ENCODE measurements at places on chromosomes 7 and 10.
A peak's percentile ranks its signal among the peaks of the same experiment; 100 is the strongest.

- no peak for DNase-seq
These were observed 66.7 kb upstream of the NEUROD6 start for GRCh38 chr7:31407178-31407676.

DNA sequence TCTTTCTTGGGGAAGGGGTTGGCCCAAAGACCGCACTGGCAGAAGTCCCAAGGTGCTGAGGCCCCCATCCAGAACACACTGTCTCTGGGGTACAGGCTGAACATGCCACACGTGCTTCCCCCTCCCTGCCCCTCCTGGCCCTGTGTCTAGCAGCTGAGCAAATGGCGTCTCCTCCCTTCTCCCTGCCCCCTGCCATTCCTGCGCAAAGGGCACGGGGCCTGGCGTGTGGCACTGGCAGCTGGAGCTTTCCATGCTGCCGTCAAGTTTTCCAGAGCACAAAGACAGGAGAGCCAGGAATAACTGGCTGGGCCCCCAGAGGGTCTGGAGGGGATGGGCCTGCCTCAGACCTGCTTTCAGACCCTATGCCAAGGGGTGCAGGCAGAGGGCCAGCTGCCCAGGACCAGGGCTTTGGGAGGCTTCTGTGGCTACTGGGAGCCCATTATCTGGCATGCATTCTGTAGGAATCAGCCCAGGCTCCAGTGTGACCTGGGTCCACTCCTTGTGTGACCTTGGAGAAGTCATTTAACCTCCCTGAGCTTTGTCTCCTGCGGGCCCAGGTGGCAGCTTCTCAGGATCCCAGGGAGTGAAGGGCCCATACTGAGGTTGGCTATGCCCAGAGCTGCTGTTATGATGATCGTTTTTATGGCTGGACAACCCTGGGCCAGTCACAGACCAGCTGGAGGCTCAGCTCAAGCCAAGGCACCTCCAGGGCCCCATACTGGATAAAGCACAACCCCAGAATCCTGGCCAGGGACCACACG, 710 bp upstream of the LDB3 start:
- DNase-seq, result no peak

DNA sequence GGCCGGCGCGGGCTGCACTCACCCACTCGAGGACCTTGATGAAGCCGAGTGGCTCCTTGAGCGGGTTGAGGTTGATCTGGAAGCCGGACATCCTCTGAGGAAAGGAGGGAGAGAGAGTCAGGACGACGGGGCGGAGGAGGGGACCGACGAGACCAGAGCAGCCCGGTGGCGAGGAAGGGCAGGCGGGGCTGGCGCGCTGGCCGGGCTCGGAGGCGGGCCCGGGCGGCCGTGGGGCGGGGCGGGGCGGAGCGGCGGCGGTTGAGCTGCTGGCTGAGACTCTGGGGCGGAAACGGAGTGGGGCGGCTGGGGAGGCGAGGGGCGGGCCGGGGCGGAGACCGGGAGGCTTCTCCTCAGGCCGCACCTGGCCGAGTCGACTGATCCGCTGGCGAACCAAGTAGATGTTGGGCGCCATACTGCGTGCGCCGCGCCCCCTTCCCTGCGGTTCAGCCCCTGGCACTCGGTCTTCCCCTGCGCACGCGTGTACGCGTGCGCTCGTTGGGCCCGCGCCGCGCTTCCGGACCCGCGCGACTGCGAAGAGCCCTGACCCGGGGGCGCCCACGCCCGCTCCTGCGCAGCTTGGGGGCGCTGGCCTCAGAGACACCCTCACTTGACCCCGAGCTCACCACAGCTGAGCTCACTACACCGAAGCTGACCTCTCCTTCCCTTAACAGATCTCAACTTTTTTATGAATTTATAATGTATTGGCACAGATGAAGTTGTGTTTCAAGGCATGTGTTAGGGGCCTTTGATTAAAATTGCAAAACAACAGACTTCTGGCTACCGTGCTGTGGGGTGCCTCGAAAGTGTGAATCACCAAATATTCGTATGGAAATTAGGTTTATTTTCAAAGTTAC, at the start of gene SYPL1:
Gene SYPL1, minus strand, starts transcription at position 195 of the 854 bp plus-strand sequence. Its CDS starts 104 bp downstream, at position 91.
- peak; percentile 73 for DNase-seq

DNA sequence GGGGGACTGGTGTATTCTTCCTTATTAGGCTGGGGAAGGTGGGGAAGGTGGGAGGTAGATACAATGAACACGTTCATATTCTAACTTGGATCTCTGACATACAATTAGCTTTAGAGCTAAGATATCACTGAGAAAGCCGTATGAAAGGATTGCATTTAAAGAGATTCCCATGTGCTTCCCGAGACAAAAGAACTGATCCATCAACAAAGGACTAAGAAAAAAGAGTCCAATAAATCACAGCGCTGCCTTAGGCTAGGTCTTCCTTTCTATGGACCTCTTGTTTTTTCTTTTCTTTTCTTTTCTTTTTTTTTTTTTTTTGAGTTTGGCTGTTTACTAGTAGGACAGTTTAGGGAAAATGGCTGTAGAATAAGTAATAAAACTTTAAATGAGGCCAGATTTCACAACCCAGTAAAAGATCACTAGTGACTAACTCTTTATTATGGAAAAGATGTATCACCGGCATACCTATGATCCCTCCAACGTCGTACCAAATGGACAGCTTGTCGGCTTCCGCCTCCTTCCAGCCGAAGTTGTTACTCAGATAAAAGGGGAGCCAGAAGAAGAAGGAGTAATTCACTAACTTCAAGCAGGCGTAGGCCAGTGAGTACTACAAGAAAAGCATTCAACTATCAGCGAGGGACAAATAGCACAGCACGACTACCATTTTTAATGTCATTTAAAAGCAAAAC, 50.0 kb downstream of the SLC37A3 start:
- DNase-seq, result no peak

- no peak for DNase-seq
These were observed 645.0 kb upstream of the GALNT17 start for GRCh38 chr7:70486977-70487376.

DNA sequence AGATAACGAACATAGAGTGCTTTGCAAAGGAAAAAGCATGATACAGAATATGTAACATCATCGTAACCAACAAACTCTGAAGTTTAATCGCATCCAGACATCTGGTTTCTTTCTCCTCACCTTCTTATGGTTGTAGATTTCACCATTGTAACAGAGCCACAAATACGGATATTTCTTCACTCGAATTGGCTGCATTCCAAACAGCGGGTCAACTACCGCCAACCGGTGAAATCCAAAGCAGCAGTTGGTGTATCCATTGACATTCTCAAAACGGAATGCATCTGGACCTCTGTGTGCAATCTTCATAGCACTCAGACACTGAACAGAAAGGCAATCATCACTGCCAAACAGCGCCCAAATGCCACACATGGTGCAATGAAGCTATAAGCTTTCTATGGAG, 3.4 kb downstream of the ASNS start:
- DNase-seq, result no peak

DNA sequence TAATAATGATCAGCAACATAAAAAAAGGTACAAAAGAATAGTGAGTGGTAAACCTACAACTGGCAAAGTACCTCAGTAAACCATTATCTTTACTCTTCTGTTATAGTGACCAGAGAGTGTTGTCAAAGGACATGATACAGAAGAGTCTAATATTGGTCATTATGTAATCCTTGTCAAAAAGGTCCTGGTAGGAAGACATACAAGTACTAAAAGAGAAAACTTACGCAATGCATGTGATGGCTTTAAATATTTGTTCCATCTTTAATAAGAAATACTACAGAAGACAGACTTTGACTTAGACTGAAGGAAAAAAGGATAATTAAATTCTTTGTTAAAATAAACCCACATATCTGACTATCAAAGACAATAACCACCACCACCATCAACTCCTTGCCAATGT, 6.5 kb downstream of the DOCK4 start:
- no peak for DNase-seq

DNA sequence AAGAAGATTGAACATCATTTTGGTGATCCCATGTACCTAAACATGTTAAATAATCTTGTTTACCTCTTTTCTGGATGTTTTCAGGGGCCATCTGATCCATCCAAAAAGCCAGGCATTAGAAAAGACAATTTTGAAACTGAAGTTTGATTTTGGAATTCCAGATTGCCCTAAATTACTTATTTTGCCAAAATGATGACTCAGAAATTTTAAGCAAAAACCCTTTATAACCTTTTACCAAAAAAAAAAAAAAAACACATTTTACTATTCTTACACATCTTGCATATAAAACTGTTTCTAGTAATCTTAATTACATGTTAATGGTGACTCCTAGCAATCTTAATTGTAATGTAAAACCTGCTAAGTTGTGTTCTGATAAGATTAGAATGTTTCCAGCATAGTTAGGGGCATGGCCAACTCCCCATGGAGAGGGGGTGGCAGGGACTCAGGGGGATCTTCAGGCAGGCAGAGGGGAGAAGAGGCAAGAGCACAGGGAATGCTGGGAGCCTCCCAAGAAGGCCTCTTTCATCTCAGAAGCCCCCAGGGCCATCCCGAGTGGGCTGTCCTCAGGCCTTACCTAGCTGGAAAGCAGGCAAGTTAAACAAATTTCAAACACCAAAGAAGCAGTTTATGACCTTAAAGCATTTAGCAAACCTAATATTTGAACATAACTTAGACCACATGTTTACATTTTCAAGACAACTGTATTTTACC, 25.8 kb upstream of the AKR1C3 start:
- no peak for DNase-seq

- DNase-seq, result no peak
These were observed 30.0 kb downstream of the MTERF1 start for GRCh38 chr7:91850455-91850854.

DNA sequence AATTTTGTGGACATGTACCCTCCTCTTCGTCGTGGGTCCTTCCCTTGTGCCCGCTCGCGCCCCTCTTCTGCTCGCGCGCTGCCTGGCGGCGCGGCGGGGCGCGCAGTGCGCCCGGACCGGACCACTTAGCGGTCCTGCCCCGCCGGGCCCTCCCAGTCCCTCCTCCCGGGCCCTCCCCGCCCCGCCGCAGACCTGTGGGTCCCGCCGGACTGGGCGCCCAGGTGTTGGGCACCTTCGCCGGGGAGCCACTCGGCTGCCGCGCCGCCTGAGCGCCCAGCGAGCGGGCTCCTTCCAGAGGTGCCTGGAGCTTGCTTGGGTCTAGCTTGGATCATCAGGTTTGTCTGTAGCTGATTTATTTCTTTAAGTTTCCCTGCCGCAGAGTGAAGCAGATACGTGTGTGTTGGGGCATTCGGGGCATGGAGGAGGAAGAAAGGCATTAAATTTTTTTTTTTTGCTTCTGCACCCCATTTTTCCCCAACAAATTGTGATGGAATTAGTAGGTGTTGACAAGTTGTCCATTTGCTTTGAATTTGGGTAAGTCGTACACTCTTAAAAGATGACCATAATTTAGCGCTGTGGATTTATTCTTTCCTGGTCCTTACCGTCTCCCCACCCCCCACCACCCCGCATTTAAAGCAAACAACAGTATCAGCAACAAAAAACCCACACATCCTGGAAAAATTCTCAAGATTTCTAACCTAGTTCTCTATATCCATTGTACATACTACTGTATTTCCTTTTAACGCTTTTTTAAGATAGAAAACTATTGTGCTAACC, 905 bp downstream of the C1GALT1 start:
- DNase-seq, result peak; percentile 3

DNA sequence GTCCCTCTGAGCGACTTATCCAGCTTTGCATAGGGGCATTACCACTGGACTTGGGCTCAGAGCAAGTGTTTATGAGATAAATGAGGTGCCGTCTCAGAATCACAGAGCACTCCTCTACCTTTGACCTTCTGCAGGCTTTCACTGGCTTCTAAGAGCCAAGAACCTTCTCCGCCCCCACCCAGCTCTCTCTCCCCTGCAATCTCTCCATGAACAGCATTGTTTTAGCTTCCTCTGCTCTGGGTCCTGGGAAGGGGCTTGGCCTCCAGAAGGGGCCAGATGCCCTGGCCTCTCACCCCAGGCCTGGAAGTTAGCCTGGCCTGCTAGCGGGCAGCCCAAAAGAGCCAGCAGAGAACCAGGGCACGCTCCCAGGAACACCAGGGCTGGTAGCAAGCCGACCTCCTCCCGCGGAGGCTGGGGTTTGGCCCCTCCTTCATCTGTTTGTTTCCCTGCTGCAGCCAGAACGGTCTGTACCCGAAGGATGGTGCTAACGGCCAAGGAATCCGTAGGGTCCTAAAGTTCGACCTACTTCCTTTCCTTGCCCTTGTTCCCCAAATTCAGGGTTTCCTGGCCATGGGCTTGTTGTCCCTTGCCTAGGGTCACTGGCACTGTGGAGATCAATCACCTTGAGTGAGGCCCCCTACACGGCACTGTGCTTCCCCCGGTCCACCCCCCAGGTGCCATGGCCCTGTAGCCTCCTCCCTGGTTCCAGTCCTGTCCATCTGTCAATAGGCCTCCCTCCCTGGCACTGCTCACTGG, 18.7 kb upstream of the DDIT4 start:
- no peak for DNase-seq

DNA sequence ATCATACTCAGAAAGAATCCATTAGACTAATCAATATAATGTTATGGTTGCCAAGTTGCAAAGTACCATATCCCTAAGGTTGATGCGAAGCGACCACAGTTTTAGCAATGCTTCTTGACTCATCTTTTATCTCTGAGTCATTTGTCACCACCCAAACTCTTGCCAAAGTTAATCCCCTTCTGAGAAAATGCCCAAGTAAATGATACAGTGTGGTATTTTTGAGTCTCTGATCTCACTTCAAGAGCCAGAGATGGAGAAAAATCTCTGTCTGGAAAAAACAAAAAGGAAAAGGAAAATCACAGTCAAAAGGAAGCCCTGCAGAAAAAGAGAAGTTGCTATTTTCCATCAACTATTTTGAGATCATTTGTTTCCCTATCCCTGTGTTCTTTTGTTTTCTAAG, 26.7 kb upstream of the OTUD1 start:
- no peak for DNase-seq

- no peak for DNase-seq
These were observed 133.1 kb upstream of the NPVF start for GRCh38 chr7:25361387-25361786.

DNA sequence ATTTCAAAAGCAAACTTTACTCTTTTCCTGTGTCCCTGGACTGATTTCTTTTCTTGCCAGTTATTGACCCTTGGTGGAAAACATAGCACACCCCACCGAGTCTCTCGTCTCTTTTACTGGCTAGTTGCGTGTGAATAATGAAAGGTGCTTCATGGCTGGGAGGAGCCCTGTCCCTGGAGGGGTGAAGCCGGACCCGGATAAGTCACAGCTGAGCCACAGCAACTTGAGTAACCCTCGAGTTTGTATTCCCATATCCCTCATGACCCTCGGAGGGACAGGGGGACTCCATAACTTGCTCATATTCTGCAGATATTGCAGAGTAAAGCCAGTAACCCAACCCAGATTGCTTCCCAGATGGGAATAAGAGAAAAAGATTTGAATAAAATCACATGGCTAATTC, 147.5 kb upstream of the FRMD4A start:
- no peak for DNase-seq

GRCh38 chr7:47454069-47454973, 127.6 kb downstream of the TNS3 start:
- no peak for DNase-seq

All from stimulated activated CD8-positive, alpha-beta memory T cell treated with anti-CD3 and anti-CD28 coated beads, Interleukin-7, amount 100 ng/mL, for 24 hours (primary cell).